Fibroblast of skin of left quadriceps (primary cell): ENCODE measurements at places on chromosomes 11 and 22.

DNA sequence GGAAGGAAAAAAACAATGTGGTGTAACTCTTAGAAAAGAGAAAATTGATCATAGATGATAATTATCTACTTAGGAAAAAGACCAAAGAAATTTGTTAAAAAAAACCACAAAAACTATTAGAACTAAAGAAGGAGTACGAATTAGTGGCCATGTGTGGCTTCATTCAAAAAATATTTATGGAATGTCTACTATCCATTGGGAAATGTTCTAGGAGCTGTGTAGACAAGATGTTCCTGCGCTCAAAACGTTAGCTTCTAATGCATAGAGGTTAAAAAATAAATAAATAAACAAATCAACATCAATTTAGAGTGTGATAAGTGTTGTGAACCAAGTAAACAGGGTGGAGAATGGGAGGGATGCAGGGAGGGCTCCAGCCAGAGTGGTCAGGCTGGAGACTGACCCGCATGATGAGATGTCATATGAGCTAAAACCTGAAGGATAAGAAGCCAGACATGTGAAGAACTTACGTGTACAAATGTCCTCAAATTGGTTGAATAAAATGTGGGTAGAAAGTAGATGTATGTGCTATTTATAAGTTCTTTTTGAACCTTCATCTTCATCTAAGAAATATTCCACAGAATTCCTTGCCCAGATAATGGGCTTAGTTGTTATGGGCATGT lies 4.3 kb upstream of the EXPH5 start:
- DNase-seq, result no peak

- no peak for DNase-seq
Observed at GRCh38 chr11:114090225-114090910, 30.9 kb downstream of the ZBTB16 start.

DNA sequence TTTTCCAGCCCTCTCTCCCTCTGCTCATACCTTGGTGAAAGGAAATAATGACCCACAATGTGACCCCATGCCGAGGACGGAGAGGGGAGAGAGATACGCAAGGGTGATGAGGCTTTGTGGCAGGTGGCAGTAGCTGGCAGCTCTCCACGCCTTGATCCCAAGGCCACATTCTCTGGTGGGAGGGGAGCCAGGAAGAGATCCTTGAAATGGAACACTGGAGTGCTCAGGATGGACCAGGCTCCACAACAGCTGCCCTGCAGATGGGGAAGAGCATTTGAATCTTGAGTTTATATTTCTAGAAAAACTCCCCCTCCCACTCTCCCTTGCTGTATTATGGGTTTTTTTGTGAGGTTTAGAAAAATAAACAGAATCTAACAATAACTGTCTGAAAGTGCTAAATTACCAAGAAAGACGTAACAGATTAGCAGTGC lies 61.6 kb upstream of the CDON start:
- DNase-seq, result peak; percentile 66

DNA sequence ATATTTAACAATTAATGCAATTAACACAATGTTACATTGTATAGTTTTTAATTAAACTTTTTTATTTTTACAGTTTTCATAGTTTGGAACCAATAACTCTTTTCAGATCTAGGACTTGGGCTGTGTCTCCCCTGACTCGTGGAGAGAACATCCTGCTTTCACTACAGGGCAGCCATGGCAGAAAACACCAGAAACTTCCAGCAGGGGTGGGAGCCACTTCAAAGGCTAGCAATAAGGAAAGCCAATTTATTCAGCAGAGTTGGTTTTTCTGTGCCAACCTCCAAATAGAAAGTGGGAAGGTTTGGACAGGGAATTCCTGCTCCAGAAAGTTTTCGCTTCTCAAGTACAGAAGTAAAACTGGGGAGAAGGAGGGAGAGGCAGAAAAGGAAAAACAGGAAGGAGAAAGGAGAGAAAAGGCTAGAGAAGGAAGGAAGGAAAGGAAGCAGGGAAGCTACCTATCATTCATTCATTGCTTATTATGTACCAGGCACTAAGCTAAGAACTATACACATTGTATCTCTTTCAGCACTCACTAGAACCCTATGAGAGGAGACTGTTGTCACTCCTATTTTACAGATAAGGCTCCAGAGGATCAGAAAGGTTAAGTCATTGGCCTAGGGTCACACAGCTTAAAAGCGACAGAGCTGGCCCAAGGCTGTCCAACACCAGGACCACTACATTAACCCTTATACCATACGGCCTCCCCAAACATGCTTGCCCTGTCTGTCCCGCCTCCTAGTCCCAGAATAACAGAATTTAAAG lies 54.8 kb upstream of the CREB3L1 start:
- no peak for DNase-seq

- no peak for DNase-seq
Observed at GRCh38 chr22:47115921-47116320, 353.5 kb downstream of the TBC1D22A start.

DNA sequence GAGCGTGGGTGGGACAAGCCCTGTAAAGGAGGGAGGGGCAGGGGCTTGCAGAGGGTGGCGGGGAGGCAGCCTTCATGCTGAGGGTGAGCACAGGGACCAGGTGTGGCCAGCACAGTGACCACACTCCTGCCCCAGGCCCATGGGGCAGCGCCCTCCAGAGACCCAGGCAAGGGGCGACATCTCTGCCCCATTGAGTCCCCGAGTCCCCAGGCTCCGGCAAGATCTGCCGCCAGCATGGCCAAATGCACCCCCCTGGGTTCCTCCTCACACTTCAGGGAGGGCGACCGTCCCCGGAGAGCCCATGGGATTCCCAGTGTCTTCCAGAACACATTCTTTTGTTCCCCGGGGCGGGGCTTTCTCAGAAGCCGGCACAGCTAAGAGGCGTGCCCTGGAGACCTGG lies 362.5 kb downstream of the TBC1D22A start:
- DNase-seq, result no peak

DNA sequence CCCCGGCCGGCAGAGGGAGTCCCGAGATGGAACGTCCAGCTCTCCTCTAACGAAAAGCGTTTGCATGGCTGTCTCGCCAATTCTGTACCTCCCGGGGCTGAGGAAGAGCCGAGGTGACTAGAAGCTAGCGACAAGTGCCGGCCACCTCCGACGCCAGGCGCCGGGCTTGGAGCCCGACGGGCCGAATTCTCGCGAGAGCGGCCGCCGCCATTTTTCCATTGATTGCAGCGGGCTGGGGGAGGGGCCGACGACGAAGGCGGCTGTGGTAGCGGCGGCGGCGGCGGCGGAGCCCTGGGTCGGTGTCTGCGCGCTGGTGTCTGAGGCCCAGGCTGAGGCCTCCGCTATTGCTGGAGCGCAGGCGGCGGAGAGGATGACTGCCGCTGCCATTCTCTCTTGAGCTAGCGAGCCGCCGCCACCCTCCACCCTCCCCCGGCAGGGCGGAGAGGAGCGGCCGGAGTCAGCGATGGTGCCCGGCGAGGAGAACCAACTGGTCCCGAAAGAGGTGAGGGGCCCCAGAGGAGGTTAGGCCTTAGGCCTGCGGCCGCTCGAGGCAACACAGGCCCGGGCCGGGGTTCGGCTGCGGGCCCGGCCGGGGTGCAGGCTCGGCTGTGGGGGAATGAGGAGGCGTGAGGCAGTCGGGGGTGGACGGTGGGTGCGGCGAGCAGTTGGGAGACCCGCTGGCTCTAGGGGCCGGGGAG lies at the start of gene USP47:
TSS of gene USP47 (plus strand) at position 250 of the 698 bp plus-strand sequence. CDS start at position 464, 214 bp downstream.
- peak; percentile 75 for DNase-seq

DNA sequence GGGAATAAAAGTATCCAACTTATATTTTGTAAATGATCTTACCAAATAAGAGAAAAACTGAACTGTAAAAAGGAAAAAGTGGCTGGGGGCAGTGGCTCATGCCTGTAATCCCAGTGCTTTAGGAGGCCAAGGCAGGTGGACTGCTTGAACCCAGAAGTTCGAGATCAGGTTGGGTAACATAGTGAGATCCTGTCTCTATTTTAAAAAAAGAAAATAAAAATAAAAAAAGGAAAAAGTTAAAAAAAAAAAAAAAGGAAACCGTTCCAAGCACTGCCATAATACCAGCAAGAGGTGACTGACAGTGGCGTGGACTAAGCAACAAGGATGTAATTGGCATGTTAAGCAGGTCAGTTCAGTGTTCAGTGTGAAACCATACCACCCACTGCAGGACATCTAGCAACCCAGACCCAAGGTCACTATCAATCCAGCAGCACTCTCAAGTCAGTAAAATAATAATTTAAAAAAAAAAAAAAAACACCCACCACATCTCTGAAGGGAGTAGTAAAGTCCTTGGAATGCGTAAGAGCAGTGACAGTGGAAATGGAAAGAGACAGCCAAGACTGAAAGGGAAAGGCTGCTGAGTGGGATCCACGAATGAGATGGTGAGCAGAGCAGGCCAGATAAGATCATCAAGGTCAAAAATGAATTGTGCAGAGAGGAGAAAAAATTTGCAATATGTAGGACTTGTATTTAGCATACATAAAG lies 43.6 kb downstream of the MAPK1 start:
- no peak for DNase-seq

- DNase-seq, result no peak
Observed at GRCh38 chr11:49208006-49208721, at the start of gene FOLH1. TSS of gene FOLH1 (minus strand) at chr11:49208602. CDS start at chr11:49208409, 193 bp downstream.

DNA sequence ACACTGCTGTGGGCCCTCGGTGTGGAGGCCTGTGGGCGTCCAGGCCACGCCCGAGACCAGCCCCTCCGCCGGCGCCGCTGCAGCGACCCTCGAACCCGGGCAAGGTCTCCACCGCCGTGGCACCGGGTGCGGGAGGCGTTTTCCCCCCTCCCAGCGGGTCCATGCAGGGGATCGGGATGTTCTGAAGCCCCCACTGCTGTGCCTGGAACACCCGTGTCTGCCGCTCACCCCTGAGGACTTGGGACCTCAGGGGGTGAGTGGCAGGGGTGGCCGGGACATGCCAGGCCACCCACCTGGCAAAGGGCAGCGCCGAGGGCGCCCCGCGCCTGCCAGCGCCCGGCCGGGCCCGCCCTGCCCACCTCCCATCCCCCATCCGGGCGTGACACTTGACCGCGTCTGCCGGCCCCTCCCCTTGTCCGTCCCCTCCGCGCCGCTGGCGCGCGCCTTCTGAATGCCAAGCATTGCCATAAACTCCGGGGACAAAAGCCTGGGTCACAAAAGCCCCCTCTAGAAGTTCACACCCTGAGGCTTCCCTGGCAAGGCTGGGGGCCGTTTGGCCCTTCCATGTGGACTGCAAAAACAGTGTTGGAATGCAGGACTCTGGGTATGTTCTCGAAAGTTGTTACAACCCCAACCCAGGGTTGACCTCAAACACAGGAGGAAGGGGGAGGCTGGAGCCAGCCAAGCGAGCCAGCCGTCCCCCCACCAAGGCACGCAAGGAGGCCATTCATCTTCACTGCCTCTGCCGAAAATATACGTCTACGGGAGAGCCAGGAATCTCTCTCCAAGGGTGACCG lies 819 bp upstream of the KCNQ1OT1 start:
- no peak for DNase-seq

DNA sequence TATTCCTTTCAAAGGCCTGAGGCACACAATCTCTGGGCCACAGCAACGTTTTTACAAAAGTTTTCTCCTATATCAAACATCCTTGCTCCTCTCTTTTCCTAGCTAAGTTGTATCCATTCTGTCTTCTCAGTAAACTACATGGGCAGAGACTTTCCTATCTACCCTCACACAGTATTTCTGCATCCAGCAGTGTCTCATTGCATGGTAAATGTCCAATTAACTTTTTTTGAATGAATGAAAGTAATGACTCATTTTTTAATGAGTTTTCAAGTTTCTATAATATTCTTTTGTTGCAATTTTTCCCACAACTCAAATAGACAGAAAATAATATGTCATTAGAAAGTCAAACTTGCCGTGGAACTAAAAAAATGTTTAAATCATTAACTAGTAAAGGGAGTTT lies 688.6 kb downstream of the JRKL start:
- no peak for DNase-seq

GRCh38 chr11:117949062-117949461 lies 19.9 kb upstream of the TMPRSS13 start:
- no peak for DNase-seq

DNA sequence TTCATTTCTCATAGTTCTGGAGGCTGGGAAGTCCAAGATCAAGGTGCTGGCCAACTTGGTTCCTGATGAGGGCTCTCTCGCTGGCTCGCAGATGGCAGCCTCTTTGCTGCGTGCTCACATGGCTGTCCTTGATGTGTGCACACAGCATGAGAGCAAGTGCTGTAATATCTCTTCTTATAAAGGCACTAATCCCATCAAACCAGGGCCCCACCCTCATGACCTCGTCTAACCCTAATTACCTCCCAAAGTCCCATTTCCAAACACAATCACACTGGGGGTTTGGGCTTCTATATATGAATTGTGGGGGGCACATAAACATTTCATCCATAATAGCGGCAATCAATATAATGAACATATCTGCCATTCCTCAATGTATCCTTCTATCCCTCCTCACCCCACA lies 1062.1 kb downstream of the BRD1 start:
- DNase-seq, result no peak

- no peak for DNase-seq
Observed at GRCh38 chr11:70742553-70743291, 344.4 kb downstream of the CTTN start.

- no peak for DNase-seq
Observed at GRCh38 chr22:40728731-40729189, 49.5 kb downstream of the MCHR1 start.

GRCh38 chr22:25085930-25086901 lies 113.4 kb upstream of the CRYBB3 start:
- DNase-seq, result no peak

- DNase-seq, result no peak
Observed at GRCh38 chr22:43616645-43617044, 195.5 kb downstream of the EFCAB6 start.

GRCh38 chr11:19980957-19981669 lies 179.2 kb downstream of the DBX1 start:
- DNase-seq, result peak; percentile 71

- DNase-seq, result no peak
Observed at GRCh38 chr22:31651664-31652063, 10.4 kb downstream of the PISD start.

- no peak for DNase-seq
Observed at GRCh38 chr22:48981371-48982061, 846.2 kb downstream of the BRD1 start.

DNA sequence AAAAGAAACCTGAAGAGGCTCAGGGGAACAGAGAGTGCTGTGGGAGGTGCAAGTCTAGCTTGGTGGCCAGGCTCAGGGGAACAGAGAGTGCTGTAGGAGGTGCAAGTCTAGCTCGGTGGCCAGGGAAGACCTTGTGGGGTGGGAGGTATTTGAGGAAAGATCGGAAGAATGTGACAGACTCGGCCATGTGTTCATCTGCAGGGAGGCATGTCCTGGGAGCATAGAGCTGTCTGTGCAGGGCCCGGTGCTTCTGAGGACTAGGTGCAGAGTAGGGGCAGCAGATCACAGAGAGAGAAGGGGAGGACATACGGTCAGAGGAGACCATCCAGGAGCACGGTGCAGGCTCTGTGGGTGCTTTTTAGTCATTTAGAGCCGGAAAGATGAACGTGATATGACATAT lies 10.8 kb downstream of the IFITM10 start:
- DNase-seq, result no peak
